CD4-positive, alpha-beta T cell treated with Interferon gamma for 1 hour (primary cell): ENCODE measurements at places on chromosomes 1 and 21.
A peak's percentile ranks its signal among the peaks of the same experiment; 100 is the strongest.

- DNase-seq = no peak
These were observed 18.7 kb upstream of the FMOD start for GRCh38 chr1:203369666-203370065.

- DNase-seq = no peak
These were observed 56.9 kb downstream of the ZNF648 start for GRCh38 chr1:182004601-182005000.

DNA sequence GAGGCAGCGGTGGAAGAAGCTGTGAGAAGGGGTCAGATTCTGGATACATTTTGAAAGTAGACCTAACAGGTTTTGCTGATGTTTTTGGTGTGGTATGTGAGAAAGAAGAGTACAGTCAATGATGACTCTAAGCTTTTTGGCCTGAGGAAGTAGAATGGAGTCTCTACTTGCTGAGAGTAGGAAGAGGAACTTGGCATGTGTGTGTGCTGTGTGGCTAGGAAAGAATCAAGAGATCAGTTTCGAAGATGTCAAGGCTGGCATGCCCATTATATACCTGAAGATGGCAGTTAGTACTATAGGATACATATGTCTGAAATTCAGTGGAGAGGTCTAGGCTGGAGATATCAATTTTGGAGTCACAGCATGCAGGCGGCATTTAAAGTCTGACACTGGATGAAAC, 64.4 kb downstream of the MAB21L3 start:
- DNase-seq = no peak

DNA sequence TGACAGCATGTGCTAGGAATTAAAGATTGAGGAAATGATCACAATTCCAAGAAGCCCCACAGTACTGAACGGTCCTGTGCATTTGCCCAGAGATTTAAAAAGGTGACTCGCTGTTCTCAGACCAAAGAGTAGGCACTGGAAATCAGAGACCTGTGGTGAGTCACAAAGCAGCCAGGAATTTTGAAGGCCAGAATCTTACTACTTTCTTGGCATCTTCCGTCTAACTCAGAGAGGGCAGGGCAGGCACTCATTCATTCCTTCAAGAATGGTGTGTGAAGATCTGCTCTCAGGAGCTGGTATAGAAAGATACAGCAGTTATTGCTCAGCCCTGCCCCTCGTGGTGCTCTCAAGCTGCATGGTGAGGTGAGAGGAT, 57.9 kb downstream of the BRINP2 start:
- no peak for DNase-seq

DNA sequence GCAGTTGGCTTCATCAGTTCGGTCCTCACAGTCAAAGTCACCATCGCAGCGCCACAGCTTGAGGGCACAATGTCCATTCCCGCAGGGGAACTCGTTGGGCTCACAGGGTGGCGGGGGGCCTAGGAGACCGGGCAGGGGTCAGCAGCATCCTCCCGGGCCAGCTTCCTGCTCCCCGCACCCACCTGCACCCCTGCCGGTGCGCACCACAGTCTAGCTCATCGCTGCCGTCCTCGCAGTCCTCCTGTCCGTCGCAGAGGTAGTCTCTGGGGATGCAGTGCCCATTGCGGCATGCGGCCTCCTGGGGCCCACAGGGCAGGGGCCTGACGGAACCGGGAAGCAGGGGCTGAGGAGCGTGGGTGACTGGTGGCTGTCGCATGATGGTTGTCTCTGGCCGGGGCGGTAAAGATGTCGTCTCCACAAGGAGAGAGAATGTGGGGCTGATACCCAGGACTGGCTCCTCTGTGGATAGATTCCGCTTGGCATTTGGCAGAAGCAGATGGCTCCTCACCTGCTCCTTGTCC, 49.8 kb downstream of the HSPG2 start:
- DNase-seq = no peak

- DNase-seq = no peak
These were observed 106.4 kb downstream of the ETS2 start for GRCh38 chr21:38912102-38912629.

- DNase-seq = no peak
These were observed 33.9 kb upstream of the IPO9 start for GRCh38 chr1:201795066-201795465.

GRCh38 chr1:10682449-10683309, 113.8 kb downstream of the CASZ1 start:
- DNase-seq = no peak

DNA sequence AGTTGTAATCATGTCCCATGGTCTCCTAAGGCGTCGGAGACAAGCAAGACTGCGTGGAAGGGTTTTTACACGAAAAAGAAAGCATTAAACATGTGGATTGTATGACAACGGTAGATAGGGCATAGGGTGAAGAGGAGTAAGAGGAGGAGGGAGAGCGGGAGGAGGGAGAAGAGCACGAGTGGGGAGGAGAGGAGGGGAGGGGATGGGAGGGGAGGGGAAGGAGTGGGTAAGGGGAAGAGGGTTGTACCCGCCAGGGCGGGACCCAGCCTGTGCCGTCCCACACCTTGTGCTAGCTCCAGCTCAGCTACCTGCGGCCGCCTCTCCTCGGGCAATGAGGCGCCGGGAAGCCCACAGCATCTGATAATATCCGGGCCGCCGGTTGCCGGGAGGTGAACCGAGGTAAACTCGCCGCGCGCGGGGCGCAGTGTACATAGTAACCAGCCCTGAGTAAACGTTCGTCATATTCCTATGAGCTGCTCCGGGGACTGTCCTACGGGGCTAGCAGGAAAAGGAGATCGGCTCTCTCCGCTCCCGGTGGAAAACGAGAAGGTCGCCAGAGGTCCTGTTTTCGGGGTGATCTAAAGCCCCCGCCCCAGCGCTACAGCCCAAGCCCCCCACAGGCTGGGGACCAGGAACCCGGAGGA, 449 bp upstream of the RCAN3 start:
- DNase-seq = peak; percentile 88

GRCh38 chr1:181149326-181150125, 61.0 kb downstream of the IER5 start:
- peak; percentile 72 for DNase-seq

GRCh38 chr1:179818260-179818659, 59.3 kb downstream of the TOR1AIP2 start:
- DNase-seq = no peak

DNA sequence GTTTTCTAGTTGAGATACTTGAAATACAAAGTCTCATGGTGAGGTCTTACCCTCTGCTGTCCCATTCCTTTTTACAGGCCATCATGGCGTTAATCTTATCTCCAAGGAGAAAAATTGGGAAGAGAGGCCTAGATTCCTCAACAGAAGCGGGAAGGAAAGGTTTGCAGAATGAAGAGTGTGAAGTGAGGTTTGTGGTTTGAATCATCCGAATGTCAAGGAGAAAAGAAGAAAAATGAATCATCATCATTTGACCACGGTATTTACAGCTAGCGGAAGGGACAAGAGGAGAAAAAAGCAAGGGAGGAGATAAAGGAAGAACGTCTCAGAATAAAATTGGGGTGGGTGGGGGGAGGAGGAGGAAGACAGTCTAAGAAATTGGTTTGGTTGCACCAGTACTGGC, 935 bp upstream of the COG2 start:
- DNase-seq = no peak

- DNase-seq = no peak
These were observed 87.4 kb downstream of the CRB1 start for GRCh38 chr1:197355248-197355995.

GRCh38 chr1:192418552-192419285, 101.9 kb downstream of the RGS21 start:
- no peak for DNase-seq
